ENCODE measurements at places on chromosomes 16 and 17. TPM values are rescaled to one million over a fixed set of nuclear protein-coding genes. Genes with fewer than 3 reads are reported as not detected.

Gene BRIP1
- total RNA-seq, result 5.9 TPM

Gene TMEM238L
- not detected for total RNA-seq

Gene ATP6V0D1
- total RNA-seq, result 146 TPM

Gene CD300LG
- total RNA-seq, result not detected

Gene CCL1
- not detected for total RNA-seq

GRCh38 chr17:1573932-1574696 lies 11.5 kb upstream of the PITPNA start:
- DNase-seq, result peak; percentile 99

DNA sequence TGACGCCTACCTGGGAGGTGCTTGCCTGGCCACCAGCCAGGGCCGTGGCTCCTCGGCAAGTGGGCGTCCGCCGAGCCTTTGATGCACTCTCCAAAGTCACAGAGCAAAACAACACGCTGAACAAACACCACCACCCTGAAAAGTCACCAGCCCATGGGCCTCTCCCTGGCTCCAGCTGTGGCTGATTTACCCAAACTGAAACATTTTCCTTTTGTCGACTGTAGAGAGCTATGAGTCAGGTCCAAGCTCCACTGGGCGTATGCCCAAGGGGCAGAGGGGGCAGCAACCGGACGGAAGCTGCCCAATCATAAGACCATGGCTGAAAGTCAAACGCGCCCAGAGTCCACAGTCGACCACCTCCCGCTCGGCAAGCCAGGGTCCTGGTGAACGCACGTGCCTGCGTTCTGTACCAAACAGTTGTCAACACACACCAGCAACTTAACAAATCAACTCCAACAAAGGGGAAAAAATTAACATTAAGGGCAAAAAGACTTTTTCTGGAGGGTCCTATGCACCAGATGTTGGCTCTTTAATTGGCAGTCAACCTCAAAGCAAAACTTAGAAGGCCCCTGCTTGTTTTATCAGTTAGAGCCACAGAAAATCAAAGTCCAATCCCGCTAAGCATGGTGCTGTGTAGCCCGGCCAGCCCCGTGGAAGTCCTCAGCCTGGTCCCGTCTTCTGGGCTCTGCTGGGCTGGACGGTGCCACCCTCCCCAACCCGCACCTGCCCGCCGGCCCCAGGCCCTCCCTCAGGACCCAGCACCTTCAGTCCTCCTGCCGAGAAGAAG lies 47.3 kb downstream of the TBC1D16 start:
- DNase-seq, result peak; percentile 98

DNA sequence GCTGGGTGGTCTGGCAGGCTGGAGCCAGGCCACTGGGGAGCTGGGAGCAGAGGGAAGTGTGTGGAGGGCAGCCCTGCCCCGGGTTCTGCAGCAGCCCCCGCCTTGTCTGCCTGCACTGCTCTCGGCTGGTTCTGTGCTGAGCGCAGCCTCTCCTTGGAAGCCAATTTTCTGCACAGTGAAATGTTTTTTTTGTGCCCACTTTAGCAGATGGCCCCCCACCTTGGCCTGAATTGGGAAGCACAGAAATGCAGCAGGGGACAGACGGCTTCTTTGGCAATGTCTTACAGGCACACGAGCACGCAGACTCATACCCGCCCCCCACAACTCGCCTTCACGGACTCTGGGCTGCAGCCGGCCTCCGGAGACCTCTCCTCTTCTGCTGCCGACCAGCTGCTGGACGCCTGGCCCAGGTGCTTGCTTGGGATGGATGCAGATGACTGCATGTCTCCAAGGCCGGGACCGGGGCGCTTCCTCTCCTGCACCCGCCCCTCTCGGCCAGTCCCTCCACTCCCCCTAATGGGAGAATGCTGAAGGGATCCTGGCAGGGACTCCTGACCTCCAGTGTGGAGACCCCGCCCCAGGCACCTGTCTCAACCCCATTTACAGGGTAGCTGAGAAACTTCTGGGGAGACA lies 14.8 kb downstream of the NPTX1 start:
- DNase-seq, result no peak

DNA sequence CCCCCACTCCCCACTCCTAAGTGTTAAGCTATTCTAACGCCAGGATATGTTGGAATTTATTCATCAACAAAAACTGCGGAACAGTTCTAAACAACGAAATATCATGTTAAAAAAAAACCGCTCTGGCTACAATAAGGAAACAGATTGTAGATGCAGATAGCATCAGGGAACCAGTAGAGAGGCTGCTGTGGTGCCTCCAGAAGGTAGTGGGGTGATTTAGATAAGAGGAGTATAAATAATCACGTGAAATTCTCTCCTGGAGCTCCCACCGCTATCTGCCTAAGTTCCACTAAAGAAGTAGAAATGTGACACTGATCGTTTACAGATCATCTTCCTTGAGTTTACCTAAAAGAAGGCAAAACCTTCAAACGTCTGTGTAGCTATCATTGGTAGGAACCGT lies 8.0 kb downstream of the AHSP start:
- DNase-seq, result no peak

DNA sequence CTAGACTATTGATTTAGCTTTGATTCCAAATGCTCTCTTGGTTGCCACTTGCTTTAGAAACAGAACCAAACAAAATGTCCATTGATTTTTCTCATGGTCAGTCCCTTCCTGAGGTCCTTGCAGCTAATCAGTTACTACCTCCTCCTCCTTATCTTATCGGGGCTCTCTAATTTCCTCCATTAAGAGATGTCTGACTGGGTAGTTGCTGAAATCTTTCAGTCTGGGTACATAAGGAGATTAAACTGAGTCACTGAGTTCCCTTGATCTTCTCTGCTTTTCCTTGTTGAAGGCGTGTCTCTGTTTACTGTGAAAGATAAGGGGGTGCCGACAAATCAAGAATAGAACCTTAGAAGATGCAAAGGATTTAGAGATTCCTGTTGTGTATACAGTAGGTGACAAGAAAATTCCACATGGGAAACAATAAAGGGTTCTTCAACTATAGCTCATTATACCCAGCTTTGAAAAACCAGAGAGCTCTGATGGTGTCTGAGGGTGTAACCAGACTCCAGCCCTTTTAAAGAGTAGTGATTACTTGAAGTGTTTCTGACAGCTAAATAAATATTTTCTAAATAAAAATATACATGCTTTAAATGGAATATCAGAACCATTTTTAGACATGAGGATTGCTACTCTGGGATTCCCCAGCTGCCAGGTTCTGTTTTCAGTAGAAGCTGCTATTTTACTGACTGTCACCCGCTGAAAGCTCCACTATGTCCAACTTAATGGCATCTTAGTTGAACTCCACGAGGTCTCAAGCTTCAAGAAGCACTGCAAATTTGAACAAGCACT lies 791.3 kb upstream of the SOX9 start:
- no peak for DNase-seq

- DNase-seq, result peak; percentile 11
These were observed 5.1 kb upstream of the PLXDC1 start for GRCh38 chr17:39156491-39156890.

- peak; percentile 15 for DNase-seq
These were observed 47.1 kb upstream of the YPEL2 start for GRCh38 chr17:59284317-59284716.

GRCh38 chr16:48451323-48451722 lies 66.1 kb upstream of the SIAH1 start:
- no peak for DNase-seq

DNA sequence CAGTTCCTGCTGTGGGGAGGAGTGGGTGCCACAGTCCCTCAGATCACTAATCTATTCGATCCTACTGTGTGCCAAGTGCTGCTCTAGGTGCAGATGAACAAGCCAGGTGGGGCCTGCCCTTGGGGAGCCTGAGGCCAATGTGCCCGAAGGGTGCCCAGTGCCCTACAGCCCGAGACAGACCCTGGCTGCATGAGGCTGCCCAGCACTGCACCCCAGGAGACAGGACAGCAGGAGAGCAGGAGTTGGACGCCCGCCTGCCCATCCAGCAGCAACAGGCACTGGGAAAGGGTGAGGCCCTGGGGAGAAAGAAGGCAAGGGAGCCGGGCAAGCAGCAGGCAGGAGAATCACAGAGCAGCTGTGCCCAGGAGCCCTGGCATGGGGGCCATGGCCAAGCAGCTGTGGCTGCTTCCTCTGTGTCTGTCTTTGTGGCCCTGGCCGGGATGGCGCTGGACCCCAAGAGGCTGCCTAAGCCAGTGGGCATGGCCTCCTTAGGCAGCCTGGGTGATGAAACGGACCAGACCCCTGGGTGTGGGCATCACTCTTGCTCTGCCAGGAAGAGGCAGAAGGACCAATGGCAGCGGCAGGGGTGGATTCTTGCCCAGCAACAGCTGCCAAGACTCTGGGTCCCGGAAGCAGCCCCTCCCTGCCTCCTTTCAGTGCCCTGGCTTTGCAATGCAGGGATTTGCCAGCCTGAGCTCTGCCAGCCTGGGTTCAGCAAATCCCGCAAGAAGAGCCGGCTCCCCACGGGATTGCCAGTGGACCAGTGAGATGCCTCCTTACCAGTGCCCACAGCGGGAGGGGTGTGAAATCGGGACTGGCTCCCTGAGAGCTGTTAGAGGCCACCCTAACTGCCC lies 179.6 kb upstream of the TNRC6C start:
- peak; percentile 95 for DNase-seq

DNA sequence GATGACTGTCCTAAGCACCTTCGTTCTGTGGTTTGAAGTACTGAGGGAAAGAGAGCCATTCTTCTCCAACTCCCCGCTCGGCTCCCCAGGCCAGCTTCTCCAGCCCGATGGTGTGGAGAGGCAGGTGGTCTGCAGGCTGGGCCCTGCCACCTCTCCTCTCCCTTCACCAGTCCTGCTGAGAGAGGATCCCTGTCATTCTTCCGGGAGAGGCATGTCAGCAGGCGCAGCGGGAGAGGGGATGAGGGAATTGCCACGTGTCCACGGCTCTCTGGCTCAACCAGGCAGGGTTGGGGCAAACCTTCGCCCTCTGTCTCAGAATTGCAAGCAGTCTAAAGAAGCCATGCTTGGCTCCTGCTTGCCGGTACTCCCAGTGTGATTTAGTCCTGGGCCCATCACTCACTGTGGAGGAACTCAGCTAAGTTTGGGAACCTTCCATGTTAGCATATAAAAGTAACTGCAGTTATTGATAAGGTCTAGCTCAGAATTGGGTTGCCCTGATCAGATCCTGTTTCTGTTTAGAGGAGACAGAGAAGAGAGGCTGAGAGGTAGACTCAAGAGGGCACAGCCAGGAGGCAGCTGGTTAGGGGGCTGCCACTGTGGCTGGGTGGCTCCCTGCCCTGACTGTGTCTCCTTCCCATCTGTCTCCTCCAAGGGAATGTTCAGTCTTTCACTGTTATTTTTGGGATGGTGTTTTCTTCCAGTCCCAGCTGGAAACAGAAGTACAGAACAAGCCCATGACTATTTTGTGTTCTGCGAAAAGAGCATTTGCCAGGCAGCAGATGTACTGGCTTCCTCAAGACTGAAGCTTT lies 17.4 kb downstream of the HS3ST3B1 start:
- DNase-seq, result no peak

- DNase-seq, result no peak
These were observed 260.7 kb downstream of the MAF start for GRCh38 chr16:79339863-79340262.

GRCh38 chr17:49990921-49991320 lies 4.1 kb downstream of the DLX3 start:
- peak; percentile 32 for DNase-seq

DNA sequence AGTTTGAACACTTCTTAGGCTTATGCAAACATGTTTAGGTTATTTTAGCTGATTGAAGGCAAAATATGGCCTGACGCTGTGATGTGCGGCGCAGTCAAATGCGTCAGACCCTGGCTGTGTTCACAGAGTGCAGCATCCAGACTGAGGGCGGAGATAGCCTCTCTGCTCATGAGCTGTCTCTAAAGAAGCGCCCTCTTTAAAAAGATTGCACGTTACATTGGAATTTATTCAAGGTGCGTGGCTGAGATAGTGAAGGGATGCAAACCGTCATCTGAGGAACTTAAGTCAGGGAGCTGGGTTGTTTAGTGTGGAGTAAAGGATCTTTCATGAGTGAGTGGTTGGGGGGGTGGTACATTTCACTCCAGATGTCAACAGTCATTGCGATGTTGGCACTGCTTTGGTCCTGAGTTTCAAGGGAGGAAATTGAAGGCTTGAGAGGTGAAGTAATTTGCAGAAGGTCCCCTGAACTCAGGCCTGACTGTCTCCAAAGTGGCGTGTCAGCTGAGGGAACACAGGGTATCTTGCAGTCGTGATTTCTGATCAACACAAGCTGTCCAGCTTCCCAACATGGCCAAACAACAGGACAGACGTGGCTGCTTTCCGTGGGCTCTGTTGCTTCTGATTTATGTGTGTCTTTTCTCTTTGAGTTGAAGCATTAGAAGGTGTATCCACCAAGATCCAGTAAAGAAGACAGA lies 33.4 kb downstream of the RPTOR start:
- DNase-seq, result no peak

GRCh38 chr17:34364751-34365150 lies 1.7 kb upstream of the CCL1 start:
- DNase-seq, result no peak

DNA sequence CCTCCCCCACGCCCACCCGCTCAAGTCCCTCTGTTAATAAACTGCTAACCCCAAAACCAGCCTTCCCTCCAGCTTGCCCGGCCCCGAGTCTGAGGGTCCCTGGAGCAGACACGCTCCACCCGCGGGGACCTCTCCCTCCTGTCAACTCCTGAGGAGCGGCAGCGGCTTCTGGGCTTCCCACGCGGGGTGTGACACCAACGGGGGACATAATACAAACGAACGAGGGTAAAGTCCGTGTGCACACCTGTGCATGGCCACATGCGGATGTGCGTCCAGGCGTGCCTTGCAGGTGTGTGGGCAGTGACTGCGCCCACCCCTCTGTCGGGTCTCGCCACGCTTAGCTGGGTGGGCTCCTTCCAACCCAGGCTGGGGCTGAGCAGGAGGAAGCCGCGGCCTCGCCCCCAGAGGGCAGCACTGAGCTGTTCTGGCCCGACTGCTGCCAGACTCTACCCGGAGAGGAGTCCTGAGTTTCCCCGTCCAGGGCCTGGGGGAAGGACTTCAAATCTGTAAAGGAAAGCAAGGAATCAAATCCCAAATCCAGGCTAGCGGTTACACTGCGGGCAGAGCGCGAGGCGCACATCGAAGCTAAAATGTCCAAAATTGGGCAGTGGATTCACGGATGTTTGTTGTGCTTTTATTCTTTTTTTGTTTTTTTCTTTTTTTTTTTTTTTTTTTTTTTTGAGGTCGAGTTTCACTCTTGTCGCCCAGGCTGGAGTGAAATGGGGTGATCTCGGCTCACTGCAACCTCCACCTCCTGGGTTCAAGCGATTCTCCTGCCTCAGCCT lies 24.2 kb upstream of the KRT17 start:
- DNase-seq, result peak; percentile 98

DNA sequence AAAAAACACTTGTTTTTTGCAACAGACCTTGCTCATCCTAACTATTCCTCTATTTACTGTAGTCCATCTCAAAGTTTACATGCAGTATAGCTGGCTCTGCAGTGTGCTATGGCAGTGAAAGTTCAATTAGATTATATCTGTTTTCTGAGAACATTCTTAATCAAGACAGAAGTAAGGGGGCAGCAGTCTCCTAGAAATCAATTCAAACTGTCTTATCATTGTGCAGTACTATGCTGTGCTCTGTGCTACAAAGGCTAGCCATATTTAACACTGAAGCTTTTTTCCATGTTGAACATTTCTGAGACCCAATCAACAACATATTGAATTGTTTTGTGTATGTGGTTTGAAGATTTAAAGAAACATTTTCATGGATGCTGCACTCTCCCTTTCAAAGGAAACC lies 11.4 kb downstream of the NETO2 start:
- no peak for DNase-seq
